Stimulated activated CD8-positive, alpha-beta memory T cell treated with anti-CD3 and anti-CD28 coated beads, Interleukin-12 subunit alpha, Interleukin-12 subunit beta, amount 100 ng/mL, for 1 hour (primary cell): ENCODE measurements at places on chromosomes 6 and 20.

DNA sequence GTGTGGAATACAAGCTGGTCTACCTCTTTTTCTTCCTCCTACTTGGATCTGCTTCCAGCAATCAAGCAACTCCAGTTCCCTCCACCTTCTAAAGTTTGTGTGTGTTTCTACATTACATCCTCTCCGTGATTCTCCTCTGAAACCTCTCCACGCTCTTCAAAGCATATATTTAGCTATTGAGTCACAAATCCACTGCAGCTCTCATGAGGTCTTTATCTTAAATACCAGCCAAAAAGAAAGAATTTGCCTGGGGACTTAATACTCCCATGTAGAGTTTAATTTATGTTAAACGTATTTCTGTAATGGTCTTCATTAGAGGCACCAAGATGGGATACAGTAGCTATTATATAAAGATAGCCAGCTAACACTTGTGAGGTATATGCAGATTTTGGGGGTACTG lies 78.7 kb downstream of the FOXC1 start:
- DNase-seq = no peak

DNA sequence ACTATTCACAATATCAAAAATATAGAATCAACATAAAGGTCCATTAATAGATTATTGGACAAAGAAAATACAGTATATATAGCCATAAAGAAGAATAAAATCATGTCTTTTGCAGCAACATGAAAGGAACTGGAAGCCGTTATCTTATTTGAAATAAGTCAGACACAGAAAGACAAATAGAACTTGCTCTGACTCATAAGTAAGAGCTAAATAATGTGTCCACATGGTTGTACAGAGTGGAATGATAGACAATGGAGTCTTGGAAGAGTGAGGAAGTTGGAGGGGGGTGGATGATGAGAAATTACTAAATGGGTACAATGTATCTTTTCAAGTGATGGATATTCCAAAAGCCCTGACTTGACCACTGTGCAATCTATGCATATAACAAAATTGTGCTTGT lies 613.5 kb downstream of the PHF3 start:
- no peak for DNase-seq

- DNase-seq = no peak
Observed at GRCh38 chr6:35014341-35014740, 125.3 kb downstream of the ANKS1A start.

- DNase-seq = no peak
Observed at GRCh38 chr6:134253681-134254080, 64.2 kb downstream of the SGK1 start.

DNA sequence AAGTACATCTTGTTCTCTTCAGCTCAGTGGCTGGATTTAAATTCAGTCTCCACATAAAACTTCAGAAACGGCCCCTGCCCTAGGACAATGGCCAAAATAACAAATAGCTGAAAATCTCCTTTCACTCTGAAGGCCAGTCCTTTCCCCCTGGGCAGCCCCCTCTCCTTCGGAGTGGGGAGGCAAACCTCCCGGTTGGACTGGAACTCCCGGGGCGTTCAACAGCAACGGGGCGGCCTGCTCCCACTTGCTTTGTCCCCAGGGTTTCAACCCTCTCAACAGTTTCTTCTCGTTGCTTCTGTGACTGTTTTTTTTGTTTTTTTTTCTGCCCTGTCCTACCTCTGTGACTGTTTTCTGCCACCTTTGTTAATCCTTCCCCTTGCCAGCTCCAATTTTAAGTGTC lies 102.6 kb upstream of the DUSP22 start:
- no peak for DNase-seq

- no peak for DNase-seq
Observed at GRCh38 chr6:26045928-26046368, 41.3 kb upstream of the HFE start.

GRCh38 chr6:20581070-20581469 lies 46.8 kb downstream of the CDKAL1 start:
- DNase-seq = no peak

DNA sequence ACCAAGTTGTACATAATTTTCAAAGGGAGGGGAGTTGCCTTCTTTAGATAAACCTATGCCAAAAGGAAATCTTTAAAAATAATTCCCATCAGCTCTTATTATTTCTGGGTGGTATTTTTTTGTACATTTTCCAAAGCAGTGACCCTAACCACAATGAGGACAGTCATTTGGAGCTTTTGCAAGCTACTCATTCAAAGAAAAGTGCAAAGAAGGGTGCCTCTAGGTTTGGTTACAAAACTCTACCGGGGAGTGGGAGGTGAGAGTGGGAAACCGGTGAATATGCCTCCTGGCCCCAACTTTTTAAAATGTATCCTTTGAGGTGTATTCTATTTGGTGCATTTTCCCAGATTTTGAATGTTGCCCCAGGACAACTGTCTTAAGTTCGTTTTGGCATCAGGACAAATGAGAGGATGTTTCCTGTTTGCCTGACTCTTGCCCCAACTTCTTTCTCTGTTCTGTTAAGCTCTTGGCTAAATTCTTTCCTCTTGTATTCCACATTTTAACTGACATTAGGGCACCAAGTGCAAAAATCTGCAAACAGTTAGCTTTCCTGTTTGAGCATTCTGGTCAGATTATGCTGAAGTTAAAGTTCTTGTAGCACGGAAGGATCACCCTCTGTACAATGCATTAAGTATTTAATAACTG lies 78.9 kb downstream of the SLX4IP start:
- no peak for DNase-seq

- no peak for DNase-seq
Observed at GRCh38 chr6:3957321-3957720, 108.1 kb downstream of the FAM50B start.

GRCh38 chr6:107441682-107442081 lies 17.7 kb downstream of the PDSS2 start:
- DNase-seq = no peak

DNA sequence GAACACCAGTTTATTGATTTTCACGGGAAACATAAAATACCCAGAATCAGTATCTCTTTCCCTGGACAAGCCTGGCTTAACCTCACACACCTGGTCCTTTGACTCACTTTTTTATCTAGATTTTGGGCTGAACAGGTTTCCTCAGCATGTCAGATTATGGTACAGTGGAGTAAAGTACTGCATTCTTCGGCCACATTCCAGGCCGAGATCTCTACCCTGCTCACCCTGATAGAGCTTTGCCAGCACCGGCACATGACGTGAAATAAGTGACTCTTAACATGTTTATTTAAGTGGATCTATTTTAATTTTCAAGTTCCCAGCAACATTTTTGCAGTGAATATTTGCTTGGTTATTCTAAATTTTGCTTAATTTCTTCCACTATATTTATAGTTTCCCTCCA lies 79.0 kb upstream of the POPDC3 start:
- no peak for DNase-seq

- no peak for DNase-seq
Observed at GRCh38 chr6:169286961-169287360, 33.3 kb upstream of the THBS2 start.

- no peak for DNase-seq
Observed at GRCh38 chr6:50952092-50952907, 133.6 kb downstream of the TFAP2B start.

DNA sequence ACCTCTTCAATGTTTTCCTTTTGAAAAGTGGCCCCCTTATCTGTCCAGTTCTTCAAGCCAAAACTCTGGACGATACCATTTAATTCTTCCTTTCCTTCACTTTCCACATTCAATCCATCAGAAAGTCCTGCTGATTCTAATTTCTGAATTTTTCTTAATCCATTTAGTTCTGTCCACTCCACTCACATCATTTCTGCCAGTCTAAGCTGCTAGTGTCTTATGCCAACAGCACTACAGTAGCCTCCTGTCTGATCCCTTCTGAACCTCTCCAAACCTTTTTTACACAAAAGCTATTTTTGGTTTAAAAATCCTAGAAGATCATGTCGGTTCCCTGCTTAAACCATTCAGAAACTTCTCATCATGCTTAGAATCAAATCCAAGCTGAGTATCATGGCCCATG lies 24.5 kb upstream of the SNAP25 start:
- no peak for DNase-seq

DNA sequence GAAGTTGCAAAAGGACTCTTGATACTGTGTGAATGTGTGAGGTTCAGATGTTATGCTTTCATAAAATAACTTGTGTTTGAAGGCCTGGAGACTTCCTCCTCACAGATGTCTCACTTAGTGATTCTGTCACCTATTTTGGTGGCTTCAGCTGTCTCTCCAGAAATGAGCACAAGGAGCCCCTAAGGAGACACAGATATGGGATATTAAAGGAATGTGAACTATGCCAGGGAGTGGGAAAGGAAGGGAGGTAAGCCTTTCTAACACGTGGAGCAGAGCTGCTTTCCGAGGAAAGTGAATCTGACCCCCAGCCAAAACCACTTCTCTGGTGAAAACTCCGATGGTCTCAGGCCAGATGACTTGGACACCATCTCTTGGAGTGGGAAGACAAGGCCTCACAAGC lies 10.5 kb upstream of the FOXO3 start:
- DNase-seq = no peak

GRCh38 chr6:167936051-167936450 lies 61.4 kb upstream of the KIF25 start:
- no peak for DNase-seq

- no peak for DNase-seq
Observed at GRCh38 chr6:4413073-4413472, 277.7 kb upstream of the ECI2 start.

DNA sequence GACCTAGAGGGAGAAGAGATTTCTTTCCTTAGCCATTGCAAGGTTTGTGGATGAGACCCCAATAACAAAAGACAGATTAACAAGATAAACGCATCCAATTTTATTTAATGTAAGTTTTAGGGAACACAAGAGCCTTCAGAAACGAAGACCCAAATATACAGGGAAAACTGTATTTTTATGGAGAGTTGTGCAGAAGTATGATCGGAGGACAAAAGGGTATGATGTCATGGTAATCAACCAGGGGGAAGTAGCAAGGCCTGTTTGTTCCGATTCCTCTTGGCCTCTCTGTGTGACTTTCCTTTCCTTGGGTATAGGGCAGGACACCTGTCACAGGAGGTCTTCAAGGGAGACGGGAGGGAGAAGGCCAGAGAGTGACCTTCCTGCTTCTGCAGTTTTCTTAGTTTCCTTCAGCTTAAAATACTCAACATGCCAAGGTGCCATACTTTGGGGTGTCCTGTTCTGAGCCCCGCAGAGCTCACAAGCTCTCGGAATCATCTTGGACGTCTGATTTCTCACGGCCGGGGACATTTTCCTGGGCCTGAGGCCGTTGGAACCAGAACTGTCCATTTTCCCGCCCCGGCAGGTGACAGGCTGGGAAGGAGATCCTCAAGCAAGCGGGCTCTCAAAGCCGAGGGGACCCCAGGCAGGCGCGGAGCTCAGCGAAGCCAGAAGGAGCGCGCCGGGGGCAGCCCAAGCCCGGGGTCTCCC lies 21.7 kb downstream of the TMC2 start:
- no peak for DNase-seq

DNA sequence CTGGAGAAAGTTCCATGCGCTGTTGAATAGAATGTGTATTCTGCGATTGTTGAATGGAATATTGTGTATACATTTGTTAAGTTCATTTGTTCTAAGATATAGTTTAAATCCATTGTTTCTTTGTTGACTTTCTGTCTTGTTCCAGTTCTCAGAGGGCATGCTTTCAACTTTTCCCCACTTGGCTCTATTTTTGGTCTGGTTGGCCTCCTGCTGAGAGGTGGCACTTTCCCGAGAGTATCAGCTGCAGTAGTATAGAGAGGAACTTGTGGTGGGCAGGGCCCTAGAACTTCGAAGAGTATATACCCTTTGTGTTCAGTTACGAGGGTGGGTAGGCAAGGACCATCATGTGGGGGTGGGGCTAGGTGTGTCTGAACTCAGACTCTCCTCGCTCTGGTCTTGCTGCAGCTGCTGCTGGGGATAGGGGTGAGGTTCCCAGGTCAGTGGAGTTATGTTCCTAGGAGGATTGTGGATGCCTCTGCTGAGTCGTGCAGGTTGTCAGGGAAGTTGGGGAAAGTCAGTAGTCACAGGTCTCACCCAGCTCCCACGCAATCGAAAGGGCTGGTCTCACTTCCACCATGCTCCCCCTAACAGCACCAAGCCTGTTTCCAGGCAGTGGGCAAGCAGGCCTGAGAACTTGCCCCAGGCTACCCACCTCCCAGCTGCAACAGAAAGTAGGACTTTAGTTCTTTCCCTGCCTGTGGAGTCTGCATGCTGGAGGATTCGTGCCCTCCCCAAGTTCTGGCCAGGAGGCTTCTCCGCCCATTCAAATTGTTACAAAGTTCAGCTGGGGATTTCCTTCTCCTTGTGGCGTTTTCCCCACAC lies 118.9 kb upstream of the SSTR4 start:
- DNase-seq = no peak

GRCh38 chr6:89144354-89144906 lies 1.4 kb upstream of the PM20D2 start:
- DNase-seq = no peak

DNA sequence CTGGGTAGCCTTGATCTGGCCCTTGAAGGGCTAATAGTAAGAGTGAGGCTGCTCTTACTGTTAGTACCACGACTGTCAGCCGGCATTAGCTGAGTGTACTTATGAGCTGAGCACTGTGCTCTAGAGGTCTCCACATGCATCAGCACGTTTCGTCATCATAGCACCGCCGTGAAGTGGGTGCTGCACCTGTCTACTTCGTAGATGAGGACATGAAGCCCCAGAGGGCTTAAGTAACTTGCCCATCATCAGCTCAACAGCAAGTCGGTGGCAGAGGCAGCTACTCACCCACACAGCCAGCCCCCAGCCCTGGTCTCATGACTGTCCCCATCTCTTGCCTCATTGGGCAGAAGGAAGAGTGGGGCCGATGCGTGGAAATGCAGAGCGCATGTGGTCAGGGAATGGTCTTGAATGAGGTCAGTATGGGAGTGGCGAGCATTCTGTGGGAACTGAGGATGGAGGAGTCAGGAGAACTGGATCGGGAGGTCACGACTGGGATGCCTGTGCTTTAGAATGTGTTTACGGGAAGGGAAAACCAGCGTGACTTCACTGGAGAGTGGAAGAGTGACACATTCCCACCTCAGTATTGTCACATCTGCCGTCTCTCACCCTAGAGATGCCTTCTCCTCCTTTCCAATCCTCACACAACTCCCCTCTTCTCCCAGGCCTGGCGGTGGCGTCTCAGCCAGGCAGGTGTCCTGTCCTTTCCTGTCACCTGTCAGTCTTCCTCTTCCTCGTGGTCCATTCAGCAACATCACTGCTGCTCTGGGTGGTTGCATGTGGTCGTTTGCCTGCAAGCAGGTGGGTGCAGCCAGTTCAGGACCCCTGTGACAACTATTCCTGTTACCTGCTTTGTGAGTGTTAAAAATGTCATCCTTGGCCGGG lies 6.0 kb downstream of the SYTL3 start:
- no peak for DNase-seq

DNA sequence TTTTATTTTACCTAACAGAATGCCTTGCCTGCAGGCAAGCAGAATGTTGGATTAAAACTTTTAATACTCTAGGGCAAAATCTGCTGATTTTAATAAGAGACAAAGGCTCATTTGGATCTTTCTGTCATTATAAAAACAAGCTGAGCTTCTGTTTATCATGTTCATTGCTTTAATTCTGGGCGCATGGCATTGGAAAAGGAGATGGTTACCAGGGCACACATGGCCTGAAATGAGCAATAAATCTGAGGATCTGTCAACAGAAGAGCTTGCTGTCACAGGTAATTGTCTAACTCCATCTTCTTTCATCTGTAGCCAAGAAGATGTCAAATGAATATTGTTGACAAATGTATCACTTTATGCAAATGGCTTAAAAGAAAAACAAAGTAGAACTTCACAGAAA lies 439.6 kb downstream of the DOK5 start:
- no peak for DNase-seq
